Activated CD4-positive, alpha-beta T cell treated with anti-CD3 and anti-CD28 coated beads for 36 hours (primary cell): ENCODE measurements at places on chromosomes 16 and 17. TPM values are rescaled to one million over a fixed set of nuclear protein-coding genes. Genes with fewer than 3 reads are reported as not detected.

DNA sequence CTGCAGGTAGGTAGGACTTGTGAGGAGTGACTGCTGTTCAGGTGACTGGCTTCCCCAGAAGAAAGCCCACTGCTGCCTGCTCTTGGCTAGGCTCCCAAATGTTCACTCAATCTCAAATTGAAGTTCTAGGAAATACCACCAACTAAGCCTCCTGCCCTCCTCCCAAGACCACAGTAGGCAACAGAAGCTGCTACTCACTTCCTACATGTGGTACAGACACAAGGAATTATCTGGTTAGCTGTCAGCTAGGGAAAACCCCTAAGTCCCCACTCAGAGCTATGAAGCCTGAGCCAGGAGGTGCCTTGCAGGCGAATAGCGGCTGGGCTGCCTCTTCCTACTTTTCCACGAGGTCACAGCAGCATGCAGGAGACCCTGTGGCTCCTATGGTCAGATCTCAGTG, 4.9 kb downstream of the FBXO39 start:
- no peak for DNase-seq

- no peak for DNase-seq
Observed at GRCh38 chr16:12059216-12059769, 82.8 kb downstream of the SNX29 start.

DNA sequence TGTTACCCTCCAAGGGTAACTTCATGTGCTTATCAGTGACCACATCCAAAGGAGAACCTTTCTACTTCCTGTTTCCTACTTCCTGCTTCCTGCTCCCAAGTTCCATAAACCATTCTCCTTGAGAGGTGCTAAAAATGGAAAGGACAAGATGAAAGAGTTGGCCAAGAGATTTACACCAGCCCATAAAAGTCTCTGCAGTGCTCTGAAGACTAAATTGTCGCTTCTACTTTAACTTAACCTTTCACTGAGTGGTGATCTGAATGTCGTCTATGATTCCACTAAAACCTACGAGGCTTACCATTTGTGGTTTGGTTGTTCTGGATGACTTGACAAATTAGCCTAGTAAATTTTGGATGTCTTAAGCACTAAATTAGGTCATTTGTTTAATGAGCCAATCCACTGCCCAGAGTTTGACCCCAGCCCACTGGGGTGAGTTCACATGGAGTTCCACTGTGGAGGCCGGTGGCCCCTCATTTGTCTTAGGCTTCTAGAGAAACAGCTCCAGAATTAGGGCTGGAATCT, 333.1 kb downstream of the FOXL1 start:
- no peak for DNase-seq

NOD2 gene
- total RNA-seq, result 9.3 TPM

DNA sequence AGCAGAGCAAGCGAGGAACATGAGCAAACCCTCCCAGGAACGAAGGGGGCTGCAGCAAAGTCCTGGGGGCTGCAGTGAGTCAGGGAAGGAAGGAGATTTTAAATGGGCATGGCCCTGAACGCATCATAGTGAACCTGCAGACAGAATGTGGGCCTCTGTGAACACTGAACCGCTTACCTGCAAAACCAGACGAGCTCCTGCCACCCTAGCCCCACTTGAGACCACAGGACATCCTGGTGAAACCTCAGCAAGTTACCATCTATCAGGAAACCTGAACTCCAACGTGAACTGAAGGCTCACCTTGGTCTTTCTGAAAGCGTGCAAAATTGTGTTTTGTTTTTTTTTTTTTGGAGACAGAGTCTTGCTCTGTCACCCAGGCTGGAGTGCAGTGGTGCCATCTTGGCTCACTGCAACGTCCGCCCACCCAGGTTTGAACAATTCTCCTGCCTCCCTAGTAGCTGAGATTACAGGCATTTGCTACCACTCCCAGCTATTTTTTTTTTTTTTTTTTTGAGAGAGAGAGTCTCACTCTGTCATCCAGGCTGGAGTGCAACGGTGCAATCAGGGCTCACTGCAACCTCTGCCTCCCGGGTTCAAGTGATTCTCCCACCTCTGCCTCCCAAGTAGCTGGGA, 30.8 kb downstream of the FANCA start:
- DNase-seq, result no peak

DNA sequence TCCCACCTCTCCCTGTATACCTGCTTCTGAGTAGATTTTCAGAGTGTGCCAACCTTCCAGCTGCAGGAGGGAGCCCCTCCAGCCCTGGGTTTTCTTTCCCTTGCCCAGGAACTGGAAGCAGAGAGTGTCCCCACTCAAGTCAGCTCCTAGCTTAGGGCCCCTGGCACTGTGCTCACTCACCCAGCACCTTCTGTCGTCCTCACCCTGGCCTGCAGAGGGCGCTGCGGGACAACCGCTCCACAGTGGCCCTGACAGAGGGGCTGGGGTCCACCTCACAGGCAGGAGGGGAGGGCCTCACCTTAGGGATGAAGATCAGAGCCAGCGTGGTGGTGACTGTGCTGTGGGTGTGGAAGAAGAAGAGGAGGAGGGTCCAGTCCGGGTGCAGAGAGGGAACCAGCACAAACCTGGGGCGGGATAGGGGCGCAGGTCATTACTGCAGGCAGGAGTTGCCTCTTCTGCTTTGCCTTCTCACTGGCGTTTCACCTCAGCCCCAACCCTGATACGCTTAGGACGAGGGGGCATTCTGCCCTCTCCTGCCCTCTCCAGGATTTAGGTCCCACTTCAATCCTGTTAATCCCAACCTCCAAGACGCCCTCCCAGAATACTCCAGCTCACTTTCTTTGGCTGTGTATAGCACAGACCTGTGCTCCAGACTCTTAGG, 10.0 kb downstream of the GPR179 start:
- peak; percentile 81 for DNase-seq

- no peak for DNase-seq
Observed at GRCh38 chr17:50181591-50182560, 16.1 kb downstream of the SGCA start.

TERB1 gene
- total RNA-seq, result not detected

CHD9NB gene
- 0.14 TPM for total RNA-seq

ITGAL gene
- total RNA-seq, result 210 TPM

GRAP gene
- total RNA-seq, result 10.7 TPM

- no peak for DNase-seq
Observed at GRCh38 chr17:29376667-29377270, 13.4 kb upstream of the TAOK1 start.

PRM1 gene
- not detected for total RNA-seq

GRCh38 chr16:54346041-54346440, 59.5 kb upstream of the IRX3 start:
- no peak for DNase-seq

DNA sequence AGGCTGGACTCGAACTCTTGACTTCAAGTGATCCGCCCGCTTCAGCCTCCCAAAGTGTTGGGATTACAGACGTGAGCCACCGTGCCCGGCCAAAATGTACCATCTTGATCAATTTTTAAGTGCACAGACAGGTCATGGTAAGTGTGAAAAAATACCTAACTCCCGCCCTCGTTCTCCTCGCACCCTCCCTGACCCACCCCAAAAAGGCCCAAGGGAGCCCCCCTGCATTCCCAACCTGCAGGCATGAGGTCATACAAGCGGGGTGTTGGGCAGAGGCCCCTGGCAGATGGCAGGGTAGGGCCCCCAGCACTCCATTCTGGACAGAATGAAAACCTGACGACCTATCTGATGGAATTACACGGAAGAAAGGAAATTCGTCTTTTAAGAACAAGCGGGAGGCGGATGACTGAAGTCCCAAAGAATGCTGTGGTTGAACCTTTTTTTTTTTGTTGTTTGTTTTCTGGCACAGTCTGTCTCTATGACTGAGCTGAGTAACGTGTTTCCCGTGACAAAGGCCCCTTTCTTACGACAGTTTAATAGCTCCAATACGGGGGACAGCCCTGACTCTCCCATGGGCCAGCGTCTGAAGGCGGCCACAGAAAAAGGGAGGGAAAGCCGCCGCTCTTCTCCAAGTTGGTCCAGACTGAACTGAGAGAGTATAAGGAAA, 376.4 kb downstream of the SLC39A11 start:
- DNase-seq, result no peak

CD300LB gene
- not detected for total RNA-seq

DNA sequence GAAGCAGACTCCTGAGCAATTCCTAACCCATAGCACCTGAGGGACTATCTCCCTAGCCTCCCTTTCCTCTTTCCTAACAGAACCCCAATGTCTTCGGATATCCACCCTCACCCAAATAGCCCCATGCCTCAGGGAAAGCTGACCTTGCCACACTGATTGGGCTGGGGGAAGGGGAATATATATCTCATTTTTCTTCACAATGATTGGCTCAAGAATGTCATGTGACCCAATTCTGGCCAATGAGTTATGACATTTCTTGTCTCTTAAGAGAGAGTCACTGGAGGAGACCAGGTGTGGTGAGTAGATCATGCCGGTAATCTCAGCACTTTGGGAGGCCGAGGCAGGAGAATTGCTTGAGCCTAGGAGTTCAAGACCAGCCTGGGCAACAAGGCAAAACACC, 71.9 kb upstream of the NLK start:
- DNase-seq, result no peak

DNA sequence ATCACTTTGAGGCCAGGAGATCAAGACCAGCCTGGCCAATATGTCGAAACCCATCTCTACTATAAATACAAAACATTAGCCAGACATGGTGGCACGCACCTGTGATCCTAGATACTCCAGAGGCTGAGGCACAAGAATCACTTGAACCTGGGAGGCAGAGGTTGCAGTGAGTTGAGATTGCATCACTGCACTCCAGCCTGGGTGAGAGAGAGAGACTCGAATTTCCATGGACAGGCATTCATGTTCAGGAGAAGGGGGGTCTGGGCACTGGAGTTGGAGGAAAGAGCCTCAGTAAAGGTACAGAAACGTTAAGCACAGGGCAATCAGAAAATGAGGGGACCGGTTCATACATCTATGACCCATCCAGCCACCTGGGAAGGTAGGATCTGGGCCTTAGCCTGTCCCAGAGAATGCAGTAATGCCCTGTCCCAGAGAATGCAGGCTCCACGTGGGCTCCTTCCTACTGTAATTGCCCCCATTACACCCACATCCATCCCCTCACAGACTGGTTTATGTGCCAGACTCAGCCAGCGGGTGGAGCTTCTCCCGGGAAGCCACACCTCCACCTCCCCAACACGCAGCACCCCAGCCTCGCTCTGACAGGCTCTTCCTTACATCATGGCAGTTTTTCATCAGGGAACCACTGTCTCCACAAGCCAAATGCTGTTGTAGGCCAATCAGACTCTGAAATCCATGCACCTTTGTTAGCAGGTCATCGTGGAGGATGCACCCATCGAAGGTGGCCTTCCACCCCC, 21.6 kb upstream of the ARL4D start:
- no peak for DNase-seq

DNA sequence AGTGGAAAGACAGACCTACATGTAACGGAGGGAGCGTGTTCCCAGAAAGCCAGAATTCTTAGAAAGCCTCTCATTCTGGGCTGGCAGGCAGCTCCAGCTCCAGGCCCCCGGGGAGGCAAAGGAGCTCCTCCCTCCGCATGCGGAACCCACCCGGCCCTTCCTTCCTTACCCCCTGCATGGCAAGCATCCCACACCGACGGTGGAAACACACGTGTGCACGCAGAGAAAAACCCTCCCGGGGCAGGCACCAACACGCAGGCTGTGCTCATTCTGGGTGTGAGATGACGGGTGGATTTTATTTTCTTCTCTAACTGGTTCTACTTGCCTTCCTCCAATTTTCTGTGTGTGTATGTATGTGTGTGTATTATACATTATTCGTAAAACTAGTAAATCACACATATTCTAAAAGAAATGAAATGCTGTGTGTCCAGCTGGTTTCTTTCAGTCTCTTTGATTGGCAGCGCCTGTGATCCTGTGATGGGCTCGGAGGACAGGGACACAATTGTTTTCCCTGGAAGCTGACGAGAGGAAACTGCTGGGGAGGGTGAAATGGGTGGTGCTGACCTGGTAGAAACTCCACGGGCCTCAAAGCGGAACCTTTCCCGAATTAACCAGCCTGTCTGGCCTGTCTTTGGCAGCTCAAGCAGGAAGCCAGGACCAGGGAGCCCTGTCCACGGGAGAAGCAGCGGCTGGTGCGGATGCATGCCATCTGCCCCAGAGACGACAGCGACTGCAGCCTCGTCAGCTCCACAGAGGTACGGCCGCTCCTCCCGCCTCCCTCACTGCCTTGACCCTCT, 22.2 kb downstream of the CARD14 start:
- DNase-seq, result no peak

MT2A gene
- 114 TPM for total RNA-seq

GRCh38 chr17:56629531-56630075, 36.1 kb downstream of the NOG start:
- peak; percentile 29 for DNase-seq

FN3K gene
- 2.1 TPM for total RNA-seq
